ENCODE measurements at places on chromosomes 7 and 10.
A peak's percentile ranks its signal among the peaks of the same experiment; 100 is the strongest.

- no peak for DNase-seq
These were observed 16.5 kb upstream of the PLAU start for GRCh38 chr10:73894245-73894971.

GRCh38 chr10:128096486-128097199 is 29.6 kb downstream of the MKI67 start:
- DNase-seq = no peak

DNA sequence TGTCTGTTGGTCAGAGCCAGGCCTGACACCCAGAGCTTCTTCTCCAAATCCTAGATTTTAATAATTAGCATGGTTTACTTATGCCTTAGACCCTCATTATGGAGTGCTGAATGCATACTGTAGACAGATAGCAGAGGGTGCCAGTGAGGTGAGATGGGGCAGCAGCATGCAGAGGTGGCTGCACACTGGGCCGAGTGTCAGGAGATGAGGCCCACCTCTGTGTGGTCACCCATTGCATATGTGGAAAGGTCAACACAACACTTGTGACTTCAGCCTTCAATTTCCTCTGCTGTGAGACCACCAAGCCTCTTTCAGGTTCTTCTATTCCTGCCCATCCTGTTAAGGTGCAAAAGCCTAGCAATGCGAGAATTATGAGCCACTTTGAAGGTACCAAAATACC is 39.7 kb upstream of the NMT2 start:
- no peak for DNase-seq

DNA sequence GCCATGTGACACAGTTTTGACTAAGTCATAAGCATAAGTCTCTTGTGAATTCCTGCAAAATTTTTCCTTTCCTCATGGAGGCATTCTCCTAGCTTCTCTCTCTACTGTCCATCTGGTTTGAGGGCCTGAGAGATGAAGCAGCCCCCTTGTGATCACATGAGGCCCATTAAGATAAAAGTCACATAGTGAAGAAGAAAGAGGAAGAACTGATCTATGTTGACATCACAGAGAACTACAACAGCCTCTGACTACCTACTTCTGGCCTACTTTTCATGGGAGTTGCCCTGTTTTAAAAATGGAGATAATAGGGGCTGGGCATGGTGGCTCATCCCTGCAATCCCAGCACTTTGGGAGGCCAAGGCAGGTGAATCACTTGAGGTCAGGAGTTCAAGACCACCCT is 50.4 kb downstream of the TFEC start:
- DNase-seq = no peak

GRCh38 chr10:27611744-27612550 is 107.8 kb downstream of the RAB18 start:
- DNase-seq = peak; percentile 83

DNA sequence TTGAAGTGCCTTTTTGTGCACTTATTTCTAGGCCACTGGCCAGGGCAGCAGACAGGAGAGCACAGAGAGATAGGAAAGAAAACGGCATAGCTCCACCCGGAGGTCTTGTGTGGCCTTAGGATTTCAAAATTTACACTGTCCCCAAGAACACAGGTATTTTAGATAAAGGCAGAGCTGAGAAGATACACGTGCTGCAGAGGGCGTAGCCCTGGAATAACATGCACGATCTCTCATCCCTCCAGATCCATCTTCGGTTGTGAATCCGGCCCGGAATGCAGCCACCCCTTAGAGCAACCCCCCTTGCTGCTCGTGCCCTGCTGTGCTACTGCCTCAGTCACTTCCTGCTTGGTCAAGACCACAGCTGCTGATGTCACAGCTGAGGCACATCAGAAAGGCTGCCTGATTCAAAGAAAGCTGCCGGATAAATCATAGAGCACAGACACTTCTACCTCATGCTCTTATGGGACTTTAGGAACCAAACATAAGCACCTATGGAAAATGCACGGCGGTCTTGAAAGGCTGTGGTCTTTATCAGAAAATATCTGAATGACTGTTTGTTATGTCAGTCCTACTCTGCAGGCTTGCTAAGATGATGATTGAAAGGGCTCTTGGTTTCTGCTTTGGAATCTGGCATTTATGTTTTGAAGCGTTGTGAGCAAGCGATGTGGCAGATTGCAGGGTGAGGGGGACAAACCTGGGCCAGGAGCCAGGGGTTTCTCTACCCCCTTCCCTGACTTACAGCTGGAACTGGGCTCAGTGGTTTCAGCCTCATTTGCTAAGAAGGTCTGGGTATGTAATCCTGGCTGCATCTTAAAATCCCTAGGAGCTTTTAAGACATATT is 152.0 kb downstream of the SVIL start:
- no peak for DNase-seq

Data from spinal cord (tissue), 10 donors.